ENCODE measurements at places on chromosomes 6 and 20.

GRCh38 chr20:50251383-50251748 lies 60.7 kb downstream of the CEBPB start:
- DNase-seq = no peak

GRCh38 chr20:19688031-19688806 lies 69.8 kb upstream of the RIN2 start:
- peak; percentile 85 for DNase-seq

GRCh38 chr20:38905375-38905774 lies 20.8 kb upstream of the FAM83D start:
- DNase-seq = peak; percentile 20

- DNase-seq = peak; percentile 65
These were observed 97.1 kb upstream of the CEP85L start for GRCh38 chr6:118748311-118749062.

DNA sequence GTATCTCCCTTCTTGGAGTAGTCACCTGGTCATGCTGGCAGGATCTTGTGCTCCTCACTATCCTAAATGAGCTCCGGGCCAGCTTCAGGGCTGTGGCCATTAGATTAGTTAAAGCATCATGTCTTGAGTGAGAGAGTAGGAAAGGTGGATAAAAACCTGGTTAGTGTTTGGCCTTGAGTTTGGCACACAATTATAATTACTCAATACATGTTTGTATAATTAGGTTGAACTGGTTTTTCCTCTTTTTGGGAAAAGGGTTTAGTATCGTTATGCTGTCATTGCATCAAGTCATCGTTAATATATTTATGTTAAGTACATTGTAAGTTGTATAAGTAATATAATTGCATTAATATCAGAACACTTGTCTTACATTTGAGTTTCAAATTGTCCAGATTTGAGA lies 126.3 kb downstream of the CDKAL1 start:
- no peak for DNase-seq

- no peak for DNase-seq
These were observed 140.8 kb upstream of the PHACTR3 start for GRCh38 chr20:59463541-59463940.

DNA sequence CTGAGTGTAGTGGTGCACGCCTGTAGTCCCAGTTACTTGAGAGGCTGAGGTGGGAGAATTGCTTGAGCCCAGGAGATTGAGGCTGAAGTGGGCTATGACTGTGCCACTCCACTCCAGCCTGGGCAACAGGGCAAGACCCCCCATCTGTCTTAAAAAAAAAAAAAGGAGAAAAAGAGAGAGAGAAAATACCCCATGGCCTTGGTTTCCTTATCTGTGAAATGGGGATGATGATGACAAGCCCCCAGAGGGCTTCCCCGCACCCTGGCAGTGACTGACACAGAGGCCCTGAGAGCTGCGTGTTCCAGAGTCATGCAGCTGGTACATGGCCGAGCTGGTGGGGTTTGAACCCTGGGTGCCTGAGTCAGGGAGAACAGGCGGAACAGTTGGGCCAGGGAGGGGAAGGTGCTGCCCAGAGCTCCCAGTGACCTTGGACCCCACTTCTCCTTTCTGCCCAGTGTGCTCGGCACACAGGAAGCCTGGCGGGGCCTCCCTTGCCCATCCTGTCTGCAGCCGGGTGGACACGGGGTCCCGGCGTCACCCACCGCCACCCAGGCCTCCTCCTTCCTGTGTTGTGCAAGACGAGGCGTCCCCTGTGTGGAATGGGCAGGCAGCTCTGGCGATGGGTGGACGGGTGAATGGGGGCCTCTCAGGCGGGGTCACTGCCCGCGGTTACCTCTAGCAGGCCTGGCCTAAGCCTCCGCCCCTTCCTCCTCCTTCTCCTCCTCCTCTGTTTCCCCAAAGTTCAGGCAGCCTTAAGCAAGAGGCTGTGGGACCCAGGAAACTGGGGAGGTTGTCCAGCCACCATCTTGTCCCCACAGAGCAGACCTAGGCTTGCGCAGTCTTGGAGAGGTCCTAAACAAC lies 84.2 kb downstream of the CEBPB start:
- DNase-seq = no peak

DNA sequence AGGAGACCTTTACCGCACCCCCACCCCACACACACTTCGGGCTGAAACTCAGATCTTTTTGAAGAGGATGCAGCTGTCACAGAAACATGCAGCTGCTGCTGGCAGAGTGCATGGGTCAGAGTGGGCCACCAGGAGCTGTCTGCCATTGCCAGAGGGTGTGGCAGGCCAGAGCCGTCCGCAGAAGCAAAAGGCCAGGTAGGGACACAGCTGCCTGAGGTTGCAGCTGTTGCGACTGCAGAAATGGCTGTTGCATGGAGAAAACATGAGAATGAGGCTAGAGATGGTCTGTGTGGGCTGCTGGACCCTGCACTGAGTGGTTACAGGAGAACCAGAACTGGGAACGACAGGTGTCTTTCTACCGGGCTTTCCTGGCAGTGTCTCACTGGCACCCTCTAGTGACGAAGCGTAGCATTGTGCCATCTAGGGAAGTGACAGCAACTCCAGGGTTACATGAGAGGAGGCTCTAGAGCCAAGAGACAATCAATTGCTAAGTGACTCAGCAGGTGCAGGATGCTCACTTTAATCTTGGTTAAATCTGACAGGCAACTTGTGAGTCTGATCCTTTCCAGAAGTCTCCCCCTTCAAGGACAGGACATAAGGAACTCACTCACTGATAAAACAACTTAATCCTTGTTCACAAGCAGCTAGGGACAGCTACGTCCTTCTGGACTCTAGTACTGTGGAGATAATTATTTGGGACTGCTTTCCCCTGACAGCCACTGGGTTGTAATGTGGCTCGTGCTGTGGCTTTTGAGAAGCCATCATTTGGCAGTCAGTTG lies 29.1 kb upstream of the SERPINB9 start:
- peak; percentile 67 for DNase-seq

DNA sequence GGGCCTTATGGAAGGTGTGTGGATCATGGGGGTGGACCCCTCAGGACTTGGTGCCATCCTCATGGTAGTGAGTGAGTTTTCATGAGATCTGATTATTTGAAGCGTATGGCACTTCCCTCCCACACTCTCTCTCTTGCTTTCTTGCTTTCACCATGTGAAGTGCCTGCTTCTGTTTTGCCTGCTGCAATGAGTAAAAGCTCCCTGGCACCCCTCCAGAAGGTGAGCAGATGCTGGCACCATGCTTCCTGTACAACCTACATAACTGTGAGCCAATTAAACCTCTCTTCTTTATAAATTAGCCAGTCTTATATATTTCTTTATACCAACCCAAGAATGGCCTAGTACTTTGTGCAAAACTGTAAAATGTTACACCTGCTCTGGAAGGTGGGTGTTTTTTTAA lies 396.8 kb upstream of the HS3ST5 start:
- no peak for DNase-seq

- DNase-seq = no peak
These were observed 334.9 kb upstream of the ID4 start for GRCh38 chr6:19502301-19502700.

DNA sequence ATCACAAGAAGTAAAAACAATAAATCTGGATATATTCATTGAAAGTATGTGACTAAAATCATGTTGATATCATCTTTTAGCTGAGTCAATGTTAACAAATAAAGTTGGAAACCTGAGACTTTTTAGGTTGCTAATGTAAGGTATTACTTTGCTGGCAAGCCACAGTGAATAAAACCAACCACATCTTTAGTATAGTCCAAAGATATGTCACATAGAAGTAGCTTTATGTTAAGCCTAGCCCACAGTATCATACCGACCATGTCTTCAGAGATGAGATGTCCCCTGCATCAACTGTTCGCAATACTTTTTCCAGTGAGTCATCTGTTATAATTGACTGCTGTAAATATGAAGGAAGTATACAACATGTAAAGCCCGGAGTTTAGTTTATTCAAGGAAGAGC lies 107.6 kb upstream of the MCHR2 start:
- no peak for DNase-seq

DNA sequence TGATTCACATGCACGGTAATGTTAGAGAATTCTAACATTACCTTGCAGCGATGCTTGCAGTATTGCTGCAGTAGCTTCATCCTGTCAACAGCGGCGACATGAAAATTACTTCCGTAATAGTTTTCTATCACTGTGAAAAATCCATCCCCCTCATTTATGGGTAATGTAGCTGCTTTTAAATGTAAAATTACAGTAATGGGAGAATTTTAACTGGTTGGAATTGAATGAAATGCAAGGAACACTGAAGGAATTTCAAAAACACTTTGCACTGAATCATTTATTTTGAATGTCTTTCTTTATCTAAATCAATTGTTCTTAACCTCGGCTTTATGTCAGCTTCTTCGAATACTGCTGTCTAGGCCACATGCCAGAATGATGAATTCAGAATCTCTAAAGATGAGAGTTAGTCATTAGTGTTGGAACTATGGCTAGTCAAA lies 102.4 kb upstream of the HIVEP1 start:
- DNase-seq = peak; percentile 51

DNA sequence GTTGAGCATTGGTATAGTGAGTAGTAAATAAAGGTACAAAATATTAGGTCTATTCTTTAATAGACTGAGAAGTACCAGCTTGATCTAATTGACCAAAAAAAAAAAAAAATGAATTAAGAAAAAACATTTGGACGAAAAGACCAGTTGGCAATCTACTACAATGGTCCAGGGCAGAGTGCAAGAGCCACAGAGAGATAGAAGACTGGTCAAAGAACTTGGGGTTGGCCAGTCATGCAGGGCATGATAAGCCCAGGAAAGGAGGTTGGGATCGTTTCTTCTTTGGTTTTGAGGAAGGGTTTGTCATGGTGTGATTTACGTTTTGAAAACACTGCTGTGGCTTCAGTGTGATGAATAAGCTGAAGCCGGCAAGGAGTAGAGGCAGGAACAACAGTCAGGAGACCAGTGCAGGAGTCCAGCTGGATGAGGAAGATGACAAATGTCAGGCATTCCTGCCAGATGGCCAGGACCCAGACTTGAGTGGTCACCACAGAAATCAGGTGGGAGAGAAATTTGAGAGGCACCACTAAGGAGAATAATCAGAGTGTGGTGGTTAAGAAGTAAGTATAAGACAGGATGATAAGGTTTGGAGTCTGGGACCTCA lies 14.0 kb downstream of the SMLR1 start:
- DNase-seq = peak; percentile 71

GRCh38 chr6:108549241-108549640 lies 11.5 kb upstream of the FOXO3 start:
- DNase-seq = no peak

- no peak for DNase-seq
These were observed 42.1 kb downstream of the PHACTR3 start for GRCh38 chr20:59646487-59646886.

- DNase-seq = peak; percentile 89
These were observed 56.4 kb downstream of the B4GALT5 start for GRCh38 chr20:49657118-49657901.

- DNase-seq = peak; percentile 31
These were observed 289 bp downstream of the FOXP4 start for GRCh38 chr6:41546475-41546865.

GRCh38 chr6:134437376-134437775 lies 119.5 kb upstream of the SGK1 start:
- DNase-seq = peak; percentile 82

DNA sequence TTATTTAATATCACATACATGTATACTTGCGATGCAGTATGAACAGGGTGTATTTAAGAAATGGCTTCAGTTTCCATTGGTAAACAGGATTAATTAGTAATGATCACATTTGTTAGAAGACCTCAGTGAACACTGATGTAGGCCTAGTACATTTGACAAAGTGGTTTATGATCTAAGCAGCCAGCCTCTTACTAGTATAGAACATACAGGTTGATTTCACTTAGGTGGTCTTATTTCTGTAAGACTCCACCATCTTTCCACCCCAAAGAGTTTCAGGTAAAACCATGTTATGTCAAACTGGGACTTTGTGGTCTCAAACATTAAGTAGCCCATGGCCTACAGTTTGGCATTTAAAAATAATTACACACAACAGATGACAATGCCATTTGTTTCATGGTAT lies 20.2 kb upstream of the MRPS10 start:
- DNase-seq = no peak

- no peak for DNase-seq
These were observed 433.7 kb upstream of the CHD6 start for GRCh38 chr20:42051921-42052320.
